ENCODE measurements at places on chromosomes 1 and 21.

DNA sequence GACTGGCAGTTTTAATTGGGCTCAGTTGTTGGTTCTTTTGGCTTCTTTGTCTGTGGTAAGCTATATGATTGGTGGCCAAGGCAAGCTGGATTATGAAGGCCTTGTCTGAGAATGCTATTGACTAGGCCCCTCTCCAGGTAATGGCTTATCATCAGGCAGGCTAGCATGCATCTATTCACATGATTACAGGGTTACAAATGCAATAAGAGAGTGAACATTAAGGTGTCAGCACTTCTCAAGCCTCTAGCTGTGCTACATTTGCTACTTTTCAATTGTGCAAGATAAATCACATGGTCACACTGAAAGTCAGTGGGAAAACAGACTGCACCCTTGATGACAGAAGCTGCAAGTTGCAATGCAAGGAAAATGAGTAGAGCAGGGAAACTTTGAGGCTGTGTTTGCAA lies 550.9 kb upstream of the TMPRSS15 start:
- DNase-seq, result no peak

DNA sequence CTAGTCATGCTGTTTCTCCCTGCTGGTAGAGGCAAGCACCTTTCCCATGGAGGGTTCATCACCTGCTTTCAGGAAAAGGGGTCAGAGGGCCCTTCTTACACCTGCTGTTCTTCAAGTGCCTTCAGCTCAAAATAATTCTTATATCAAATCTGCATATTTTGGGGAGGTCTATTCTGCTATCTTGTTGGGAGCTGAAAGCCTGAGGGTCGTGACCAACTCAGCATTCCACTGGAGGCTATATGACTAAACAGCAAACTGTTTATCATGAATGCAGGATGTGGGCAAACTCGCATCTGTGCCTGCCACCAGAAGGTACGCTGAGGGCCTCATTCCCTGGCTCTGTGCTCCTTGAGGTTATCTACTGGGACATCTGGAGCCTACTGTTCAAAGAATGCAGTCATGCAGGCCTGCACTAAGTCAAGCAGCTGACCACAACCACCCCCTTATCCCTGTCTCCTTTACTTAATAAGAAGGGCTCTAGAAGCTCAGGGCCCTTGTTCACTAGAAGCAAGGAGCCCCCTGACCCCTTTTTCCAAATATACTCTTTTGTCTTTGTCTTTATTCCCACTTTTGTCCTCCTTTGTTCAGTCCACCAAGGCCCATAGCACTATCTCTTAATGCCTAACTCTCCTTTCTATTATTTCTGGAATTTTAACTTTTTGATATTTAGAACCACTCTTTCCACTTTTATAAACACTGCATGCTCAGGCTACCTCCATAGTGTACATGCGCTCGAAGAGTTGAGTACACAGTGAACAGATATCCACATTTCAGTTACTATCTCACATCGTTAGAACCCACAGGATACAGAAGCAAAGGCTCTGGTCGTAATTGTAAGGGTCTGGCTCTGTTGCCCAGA lies 4.5 kb upstream of the TRIM17 start:
- no peak for DNase-seq

- DNase-seq, result no peak
Measured at GRCh38 chr1:119674835-119675289, 26.8 kb upstream of the ZNF697 start.

DNA sequence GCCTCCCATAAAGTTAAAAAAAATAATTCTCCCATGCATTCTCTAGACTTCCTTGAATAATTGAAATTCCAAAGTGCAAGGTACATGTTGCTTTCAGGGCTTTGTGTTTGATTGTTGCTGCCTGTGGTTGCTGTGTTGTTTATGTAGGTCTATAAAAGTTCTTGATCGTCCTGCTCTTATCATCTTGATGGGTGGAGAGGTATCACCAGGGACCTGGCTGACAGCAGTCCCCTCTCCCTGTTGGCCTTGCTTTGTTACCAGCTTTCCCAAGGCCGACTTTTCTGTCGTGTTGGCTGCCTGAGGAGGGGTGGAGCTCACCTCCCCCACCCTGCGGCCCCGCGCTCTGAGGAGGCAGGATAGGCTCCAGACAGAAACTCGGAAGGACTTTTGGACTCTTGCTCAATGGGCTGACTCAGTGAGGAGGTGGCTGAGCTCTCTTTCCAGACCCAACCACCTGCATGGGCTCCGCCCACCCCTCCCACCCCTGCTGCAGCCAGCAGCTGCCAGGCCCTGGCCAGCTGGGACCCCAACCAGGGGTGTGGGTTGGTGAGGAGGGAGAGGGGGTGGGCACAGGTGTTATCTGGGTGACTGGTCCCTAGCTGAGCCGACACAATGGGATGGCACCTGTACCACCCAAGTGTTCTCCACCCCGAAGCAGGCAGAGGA lies 2.0 kb downstream of the INAVA start:
- no peak for DNase-seq

- no peak for DNase-seq
Measured at GRCh38 chr1:197027359-197027758, 39.7 kb downstream of the F13B start.

- DNase-seq, result no peak
Measured at GRCh38 chr1:115828101-115829022, 12.6 kb downstream of the NHLH2 start.

- no peak for DNase-seq
Measured at GRCh38 chr1:193677874-193678273, 491.5 kb upstream of the B3GALT2 start.

DNA sequence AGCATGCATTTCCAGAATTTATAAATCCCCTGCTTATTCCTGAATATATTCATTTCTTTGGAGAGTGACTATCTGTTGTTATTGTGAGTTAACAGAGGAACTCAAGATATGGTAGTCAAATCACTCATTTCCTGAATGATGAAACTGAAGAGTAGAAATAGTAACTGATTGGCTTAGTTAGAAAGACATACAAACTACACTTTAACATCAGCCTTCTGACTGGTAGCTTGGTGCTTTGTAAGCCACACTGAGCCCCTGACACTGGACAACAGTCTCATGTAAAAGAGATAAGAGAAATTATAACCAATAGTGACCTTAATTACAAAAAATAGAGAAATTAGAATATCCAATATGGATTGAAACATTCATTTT lies 4.8 kb downstream of the GBP7 start:
- no peak for DNase-seq

DNA sequence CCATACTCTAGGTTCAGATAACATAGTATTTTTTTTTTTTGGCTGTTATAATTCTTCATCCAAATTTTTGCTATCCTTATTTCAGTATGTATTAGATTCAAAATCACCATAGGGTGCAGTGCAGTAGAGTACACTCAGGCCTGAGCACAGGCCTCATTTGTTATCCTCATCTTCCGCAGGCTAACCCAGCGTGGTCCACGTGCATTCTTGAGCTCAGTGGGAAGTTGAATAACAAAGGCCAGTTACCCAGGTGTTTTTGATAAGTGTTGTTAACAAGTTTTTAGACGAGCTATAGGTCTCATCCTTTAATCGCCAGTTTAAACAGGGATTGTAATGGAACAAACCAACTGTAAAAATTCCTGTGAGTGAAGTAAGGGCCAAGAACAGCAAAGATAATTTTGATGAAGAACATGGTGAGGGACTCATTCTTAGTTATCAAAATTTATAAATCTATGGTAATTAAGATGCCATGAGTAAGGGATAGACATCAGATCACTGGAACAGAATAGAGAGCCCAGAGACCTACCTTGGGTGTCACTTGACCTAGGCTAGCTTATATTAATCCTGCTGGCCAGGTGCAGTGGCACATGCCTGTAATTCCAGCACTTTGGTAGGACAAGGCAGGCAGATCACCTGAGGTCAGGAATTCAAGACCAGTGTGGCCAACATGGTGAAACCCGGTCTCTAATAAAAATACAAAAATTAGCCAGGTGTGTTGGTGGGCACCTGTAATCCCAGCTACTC lies 22.0 kb downstream of the FLVCR1 start:
- DNase-seq, result no peak

DNA sequence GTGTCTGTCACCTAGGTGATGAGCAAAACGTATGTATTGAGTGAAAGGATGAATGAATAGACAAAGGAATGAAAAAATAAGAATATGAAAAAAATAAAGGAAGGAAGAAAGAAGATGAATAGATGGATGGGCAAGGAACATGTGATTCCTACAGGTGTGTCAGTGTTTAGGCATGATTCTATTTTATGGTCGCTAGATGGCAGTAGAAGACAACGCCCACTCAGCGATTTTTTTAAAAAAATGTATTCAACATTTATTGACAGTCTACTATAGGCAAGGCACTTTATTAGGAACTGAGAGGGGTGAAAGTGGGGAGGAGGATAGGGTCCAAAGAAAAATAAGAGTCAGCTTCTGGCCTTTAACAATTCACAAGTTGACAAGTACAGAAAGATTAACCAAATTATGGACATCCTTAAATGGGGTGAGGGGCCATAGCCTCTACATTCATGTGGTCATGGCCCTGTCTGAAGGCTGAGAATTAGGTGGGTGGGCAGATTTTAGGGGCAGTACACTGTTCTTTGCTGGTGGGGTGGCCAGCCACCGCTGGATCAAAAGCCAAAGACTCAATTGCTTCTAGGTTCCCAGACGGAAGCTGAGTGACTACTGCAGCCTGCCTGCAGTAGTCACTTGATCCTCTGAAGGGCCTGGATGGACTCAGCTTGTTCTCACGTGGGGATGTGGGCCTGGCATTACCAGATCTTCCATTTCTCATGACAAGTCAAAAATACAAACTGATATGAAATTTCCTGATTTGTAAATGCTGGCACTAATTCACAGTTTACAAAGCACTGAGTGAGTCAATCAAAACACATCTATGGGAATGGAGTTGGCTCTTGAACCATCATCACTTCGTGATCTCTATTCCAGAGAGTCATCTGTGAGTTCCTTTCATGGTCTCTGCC lies 83.9 kb downstream of the FASLG start:
- DNase-seq, result no peak

DNA sequence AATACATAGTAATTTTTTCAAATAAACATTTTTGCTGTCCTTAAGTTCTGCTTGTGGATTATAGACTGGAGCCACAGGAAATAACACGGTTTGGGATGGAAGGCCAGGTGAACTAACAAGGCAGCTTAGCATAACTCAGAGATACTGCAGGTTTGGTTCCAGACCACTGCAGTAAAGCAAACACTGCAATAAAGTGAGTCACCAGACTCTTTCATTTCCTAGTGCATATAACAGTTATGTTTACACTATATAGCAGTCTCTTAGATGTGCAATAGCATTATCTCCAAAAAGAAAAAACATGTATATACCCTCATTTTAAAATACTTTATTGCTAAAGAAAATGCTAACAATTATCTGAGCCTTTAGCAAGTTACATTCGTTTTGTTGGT lies 22.0 kb downstream of the LRRC42 start:
- DNase-seq, result no peak

DNA sequence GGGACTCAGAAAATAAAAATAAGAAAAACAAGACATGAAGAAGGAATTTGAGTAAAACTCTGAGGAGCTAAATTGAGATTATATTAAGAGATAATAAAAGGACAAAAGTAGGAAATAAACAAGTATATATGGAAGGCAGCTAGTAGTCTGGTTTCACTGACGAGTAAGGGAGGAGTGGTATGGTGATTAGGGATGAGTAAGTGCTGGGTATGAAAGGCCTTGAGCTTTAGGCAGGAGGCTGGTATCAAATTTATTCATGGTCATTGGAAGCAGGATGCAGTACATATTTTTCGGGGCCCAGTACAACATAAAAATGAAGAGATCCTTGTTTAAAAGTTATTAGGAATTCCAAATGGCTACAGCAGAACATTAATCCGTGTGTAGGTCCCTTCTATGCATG lies 789.7 kb upstream of the PRMT6 start:
- no peak for DNase-seq

- no peak for DNase-seq
Measured at GRCh38 chr1:86583032-86583431, 36.2 kb downstream of the CLCA4 start.

DNA sequence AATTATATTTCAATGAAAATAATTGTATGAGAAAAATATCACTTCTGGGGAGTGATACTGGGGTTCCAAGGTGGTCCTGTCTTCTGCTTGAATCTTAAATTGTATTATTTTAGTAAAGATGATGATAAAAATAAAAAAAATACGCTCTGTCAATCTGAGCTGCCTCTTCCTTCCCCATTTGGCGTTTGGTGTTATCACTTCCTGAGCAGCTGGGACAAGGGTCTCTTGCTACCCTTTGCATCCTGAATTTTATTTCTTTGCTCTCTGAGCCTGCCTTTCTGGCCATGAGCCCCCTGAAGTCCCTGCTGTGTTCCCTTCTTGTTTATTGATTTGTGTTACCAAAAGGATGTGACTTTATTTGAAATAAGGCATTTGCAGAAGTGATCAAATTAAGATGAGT lies 111.0 kb downstream of the KCNJ6 start:
- DNase-seq, result no peak

- no peak for DNase-seq
Measured at GRCh38 chr1:186463511-186463910, 2.6 kb upstream of the PDC start.

DNA sequence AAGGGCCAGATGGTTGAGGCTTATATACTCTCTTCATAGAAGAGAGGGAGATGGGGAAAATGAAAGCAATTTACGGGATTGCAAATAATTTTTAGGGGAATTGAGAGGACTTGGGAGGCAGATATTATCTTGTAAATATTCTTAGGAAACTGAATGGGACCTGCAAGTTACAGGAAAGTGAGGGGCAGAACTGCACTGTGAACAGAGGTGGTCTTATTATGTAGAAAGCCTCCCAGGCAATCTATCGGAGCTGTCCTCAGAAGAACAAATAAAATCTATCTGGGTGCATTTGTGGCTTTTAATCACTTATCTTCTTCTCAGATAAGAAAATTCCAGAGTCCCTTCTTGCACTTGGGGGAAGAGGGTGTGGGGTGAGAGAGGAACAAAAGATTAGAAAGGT lies 223.5 kb downstream of the RHOU start:
- DNase-seq, result no peak

- no peak for DNase-seq
Measured at GRCh38 chr1:43293176-43293575, 7.6 kb upstream of the TIE1 start.

GRCh38 chr1:100921110-100921706 lies 25.3 kb downstream of the SLC30A7 start:
- DNase-seq, result no peak

DNA sequence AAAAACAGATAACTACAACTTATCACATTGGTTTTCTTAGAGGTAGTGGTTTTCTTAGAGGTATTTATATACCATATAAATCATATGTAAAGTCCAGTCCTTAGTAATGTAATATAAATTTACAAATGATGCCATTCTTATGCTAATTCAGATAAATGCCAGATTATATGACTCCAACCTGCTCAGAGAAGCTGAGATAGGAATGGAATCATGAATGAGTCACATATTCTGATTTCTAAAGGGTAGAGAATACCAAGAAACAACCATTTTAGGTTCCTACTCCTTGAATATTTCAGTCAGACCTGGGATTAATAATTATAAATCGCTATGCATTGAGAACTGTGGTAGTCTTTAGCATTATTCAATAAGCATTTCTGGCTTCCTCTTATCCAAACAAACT lies 760.1 kb upstream of the NEGR1 start:
- DNase-seq, result no peak

DNA sequence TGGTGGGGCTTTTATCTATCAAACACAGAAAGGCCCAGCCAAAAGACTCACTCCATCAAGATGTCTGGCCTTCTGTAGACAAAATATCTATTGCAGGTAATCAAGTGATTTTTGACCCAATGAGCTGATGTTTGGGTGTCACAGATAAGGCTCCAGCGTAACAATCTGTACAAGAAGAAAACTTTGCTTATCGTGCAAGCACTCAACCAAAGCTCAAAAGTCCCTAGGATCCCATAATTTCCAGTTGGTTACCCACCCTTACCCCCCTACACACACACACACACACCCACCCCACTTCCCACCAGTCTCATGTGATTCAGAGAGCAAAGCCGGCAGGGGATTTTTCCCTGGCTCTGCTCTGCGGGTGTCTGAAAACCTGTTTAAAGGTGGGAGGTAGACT lies 5.8 kb downstream of the ITPKB start:
- DNase-seq, result no peak
